ENCODE measurements at places on chromosomes 5 and 9. TPM values are rescaled to one million over a fixed set of nuclear protein-coding genes. Genes with fewer than 3 reads are reported as not detected.

The TAF11L5 gene
- total RNA-seq: not detected

The ANKRD34B gene
- not detected for total RNA-seq

The PPWD1 gene
- total RNA-seq: 42.7 TPM

The GABRA1 gene
- not detected for total RNA-seq

The MRPS27 gene
- 88.5 TPM for total RNA-seq

The IGIP gene
- 7.8 TPM for total RNA-seq

The C7 gene
- under 0.01 TPM for total RNA-seq

The RAPGEF1 gene
- total RNA-seq: 22.9 TPM

The ACTBL2 gene
- 0.97 TPM for total RNA-seq

The MARCOL gene
- total RNA-seq: not detected

The SLC23A1 gene
- not detected for total RNA-seq

The PCDHA6 gene
- total RNA-seq: 0.43 TPM

The IL5 gene
- not detected for total RNA-seq

The HBEGF gene
- total RNA-seq: 9.5 TPM

The SHISAL2B gene
- total RNA-seq: not detected

The DNAH5 gene
- total RNA-seq: 0.97 TPM

The CER1 gene
- total RNA-seq: not detected

The HAVCR2 gene
- total RNA-seq: not detected

The CDH9 gene
- total RNA-seq: not detected

The SHB gene
- total RNA-seq: 19.9 TPM

The DBH gene
- not detected for total RNA-seq

The POLR3G gene
- 4.5 TPM for total RNA-seq

The PLAC8L1 gene
- total RNA-seq: not detected

The SGCD gene
- 15.1 TPM for total RNA-seq

The PCDHB16 gene
- under 0.01 TPM for total RNA-seq

The SYK gene
- total RNA-seq: not detected

The PCDHA8 gene
- under 0.01 TPM for total RNA-seq

The SLC25A2 gene
- total RNA-seq: 0.64 TPM

The KLF4 gene
- 3.5 TPM for total RNA-seq

The PTTG1 gene
- total RNA-seq: 158 TPM

The FAM174A gene
- total RNA-seq: 20.3 TPM

The SPINK6 gene
- not detected for total RNA-seq

The GOLGA2 gene
- total RNA-seq: 116 TPM

The C5orf52 gene
- not detected for total RNA-seq

The DDX31 gene
- total RNA-seq: 13.9 TPM
